ENCODE measurements at places on chromosomes 13 and 19.

GRCh38 chr13:70391678-70392077, 283.4 kb upstream of the KLHL1 start:
- DNase-seq, result no peak

DNA sequence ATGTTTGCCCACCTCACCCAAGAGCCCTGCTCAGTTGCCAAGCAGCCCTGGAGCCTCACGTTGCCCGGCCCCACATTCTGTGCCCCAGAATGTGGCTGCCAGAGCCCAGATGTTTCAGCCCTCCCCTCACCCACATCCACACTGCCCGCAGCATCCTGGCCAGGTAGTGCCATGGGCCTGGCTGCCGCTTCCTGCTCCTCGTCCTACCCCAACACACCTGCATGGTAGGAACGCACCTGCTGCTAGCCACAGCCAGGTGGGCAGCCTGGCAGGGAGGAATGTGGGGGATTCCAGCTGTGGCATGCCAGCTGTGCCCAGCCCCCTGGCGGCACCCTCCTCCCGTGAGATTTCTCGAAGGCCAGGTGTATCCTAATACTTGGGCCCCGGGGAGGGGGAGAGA, 7.5 kb upstream of the NFIX start:
- DNase-seq, result no peak

DNA sequence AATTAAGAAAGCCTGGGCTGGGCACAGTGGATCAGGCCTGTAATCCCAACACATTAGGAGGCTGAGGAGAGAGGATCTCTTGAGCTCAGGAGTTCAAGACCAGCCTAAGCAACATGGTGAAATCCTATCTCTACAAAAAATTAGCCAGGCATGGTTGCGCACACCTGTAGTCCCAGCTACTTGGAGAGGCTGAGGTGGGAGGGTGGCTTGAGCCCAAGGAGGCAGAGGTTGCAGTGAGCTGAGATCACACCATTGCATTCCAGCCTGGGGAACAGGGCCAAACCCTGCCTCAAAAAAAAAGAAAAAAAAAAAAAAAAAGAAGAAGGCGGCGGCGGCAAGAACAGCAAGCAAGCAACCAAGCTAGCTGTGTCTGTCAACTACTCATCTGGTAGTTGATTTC, 26.7 kb downstream of the TSC22D1 start:
- no peak for DNase-seq

DNA sequence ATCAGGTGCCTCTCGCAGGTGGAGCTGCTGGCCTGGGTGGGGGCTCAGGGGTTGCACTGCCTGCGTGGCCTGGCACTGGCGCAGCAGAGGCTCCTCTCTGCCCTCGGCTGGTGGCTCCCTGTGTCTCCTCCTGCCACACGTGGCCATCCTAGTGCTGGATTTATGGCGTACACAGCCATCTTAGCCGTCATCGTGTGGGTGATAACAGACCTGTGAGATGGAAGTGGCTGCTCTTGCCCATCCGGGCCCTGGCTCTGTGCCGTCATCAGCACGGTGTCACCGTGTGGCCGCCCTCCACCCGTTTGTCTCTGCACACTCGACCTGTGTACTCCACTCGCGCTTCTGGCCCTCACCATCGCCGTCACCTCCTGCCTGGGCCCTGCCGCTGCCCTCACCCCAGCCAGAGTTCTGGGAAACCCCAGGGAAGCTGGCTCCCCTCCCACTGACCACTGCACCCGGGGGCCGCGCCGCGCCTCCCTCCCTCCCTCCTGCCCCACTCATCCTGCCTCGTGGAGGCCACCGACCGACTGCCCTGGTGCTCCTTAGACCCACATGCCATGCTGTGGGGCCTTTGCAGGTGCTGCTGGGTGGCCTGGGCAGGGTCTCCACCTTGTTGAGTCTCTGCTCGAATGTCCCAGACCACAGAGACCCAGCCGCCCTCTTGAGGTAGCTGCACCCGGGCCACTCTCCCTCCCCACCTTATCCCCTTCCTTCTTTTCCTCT, 29.5 kb downstream of the TMEM255B start:
- DNase-seq, result no peak

GRCh38 chr13:44058067-44058466, 178.4 kb downstream of the LACC1 start:
- DNase-seq, result no peak

DNA sequence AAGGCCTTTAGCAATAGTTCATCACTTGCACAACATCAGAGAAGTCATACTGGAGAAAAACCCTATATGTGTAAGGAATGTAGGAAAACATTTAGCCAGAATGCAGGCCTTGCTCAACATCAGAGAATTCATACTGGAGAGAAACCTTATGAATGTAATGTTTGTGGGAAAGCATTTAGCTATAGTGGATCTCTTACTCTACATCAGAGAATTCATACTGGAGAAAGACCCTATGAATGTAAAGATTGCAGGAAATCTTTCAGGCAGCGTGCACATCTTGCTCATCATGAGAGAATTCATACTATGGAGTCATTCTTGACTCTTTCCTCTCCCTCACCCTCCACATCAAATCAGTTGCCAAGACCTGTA, 19.8 kb downstream of the ZNF583 start:
- DNase-seq, result no peak

DNA sequence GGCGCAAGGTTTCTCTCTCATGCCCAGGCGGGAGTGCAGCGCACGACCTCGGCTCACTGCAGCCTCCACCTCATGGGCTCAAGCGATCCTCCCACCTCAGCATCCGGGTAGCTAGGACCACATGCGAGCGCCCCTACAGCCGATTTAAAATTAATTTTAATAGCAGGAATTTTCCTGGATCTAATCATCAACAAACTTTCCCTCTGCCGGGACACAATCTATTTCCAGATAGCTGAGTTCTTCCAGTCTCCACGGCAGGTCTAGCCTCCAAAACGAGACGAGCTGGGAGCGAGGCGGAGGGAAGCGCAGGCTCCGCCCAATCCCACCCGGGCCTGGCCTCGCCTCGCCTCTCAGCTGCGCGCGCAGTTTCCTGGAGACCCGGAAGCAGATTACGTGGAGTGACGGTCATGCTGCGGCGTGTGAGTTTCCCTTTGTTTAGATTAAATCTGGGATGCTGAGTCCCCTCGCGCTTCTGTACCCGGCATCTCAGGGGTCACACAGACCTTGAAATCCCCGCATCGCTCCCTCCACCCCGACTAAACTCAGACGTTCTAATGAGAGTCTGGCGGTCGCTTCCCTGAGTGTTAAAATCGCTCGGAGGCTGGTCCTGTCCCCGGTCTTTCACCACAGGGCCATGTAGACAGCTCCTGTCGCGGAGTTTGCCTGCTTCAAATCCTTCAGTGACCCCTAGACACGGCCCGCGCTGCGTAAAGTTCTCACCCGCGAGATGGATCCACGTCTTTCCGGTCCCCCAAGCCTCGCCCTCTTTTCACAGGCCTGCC, at the start of gene ZNF880:
Gene ZNF880, plus strand, starts transcription at position 365 of the 782 bp plus-strand sequence. Its CDS starts 43 bp downstream, at position 408.
- peak; percentile 67 for DNase-seq

GRCh38 chr13:50149932-50150331, 134.7 kb downstream of the KCNRG start:
- no peak for DNase-seq

DNA sequence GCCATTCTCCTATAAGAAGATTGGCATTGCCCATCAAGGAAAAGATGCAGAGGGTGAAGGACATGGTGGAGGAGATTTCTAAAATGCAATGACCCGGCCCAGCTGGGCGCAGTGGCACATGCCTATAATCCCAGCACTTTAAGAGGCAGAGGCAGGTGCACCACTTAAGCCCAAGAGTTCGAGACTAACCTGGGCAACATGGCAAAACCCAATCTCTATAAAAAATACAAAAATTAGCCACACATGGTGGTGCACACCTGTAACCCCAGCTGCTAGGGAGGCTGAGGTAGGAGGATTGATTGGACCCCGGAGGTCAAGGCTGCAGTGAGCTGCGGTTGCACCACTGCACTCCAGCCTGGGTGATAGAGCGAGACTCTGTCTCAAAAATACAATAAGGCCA, 331.8 kb downstream of the FOXO1 start:
- DNase-seq, result no peak

GRCh38 chr19:6364353-6364752, 3.0 kb downstream of the CLPP start:
- no peak for DNase-seq

GRCh38 chr13:36356058-36356457, 9.9 kb upstream of the SPART start:
- DNase-seq, result peak; percentile 33

GRCh38 chr19:38838986-38839761, 7.6 kb upstream of the ECH1 start:
- DNase-seq, result no peak

- no peak for DNase-seq
These were observed 30.5 kb upstream of the KCTD4 start for GRCh38 chr13:45231305-45231704.

- DNase-seq, result peak; percentile 67
These were observed 92.7 kb downstream of the SUCLA2 start for GRCh38 chr13:47908197-47908902.

- DNase-seq, result no peak
These were observed 51.0 kb upstream of the DOCK9 start for GRCh38 chr13:99028890-99029289.

- no peak for DNase-seq
These were observed 1224.9 kb upstream of the SPRY2 start for GRCh38 chr13:81565849-81566248.

DNA sequence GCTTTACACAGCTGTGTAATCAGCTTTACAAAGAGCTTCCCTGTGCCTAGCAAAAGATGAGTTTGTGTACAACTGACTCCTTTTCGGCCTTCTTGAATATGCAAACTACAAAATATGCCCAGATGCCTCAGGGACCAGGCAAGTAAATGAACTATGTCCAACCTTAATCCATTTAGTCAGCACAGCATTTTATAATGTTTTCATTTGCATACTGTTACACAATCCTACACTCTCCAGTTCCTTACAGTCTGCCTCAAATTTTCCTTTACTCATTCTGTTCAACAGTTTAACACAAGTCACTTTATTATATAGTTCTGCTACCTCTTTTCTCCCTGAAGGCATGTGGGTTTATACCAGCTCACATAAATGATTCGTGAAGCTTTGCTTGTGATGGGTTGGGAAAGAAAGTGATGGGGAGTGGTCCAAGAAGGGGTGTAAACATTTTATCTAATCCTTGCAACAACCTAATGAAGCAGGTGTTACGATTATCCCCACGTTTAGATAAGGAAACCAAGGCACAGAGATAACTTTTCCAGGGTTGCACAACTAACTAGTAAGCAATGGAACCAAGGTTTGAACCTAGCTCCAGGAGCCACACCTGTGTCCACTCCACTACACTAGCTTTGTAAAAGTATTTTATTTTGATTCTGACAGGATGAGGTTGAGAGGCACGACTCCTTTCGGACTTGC, 3.3 kb upstream of the USP12 start:
- no peak for DNase-seq

DNA sequence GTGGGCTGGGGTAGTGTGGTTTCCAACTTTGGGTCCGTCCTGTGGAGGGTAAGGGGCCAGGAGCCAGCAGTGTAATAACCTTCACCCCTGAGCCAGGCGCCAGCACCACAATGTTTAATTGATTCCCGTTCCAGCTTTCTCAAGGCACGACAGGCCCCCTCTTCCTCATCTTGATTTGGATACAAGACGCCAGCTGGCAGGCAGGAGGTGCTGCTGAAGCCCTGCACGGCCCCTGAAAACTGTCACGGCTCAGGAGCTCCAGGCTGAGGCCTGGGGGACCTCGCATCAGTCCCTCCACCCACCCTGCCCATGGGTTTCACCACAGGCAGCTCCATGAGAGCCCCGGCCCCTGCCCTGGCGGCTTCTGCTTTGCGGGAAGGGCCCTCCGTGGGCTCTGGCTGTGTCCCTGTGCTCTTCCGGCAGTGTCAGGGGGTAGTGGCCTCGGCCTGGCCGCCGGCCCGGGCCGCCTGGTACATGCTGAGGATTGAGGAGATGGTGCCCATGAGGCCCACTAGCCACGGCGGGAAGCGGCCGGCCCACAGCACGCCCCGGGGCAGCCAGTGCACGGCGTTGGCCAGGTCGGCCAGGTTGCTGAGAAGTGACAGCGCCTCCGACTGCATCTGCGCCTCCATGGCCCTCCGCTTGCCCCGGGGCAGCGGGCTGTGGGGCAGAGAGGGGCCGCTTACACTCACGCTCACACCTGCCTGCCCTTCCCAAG, 11.9 kb downstream of the PEX11G start:
- DNase-seq, result no peak

- DNase-seq, result no peak
These were observed 120.5 kb downstream of the STK24 start for GRCh38 chr13:98456413-98456845.

DNA sequence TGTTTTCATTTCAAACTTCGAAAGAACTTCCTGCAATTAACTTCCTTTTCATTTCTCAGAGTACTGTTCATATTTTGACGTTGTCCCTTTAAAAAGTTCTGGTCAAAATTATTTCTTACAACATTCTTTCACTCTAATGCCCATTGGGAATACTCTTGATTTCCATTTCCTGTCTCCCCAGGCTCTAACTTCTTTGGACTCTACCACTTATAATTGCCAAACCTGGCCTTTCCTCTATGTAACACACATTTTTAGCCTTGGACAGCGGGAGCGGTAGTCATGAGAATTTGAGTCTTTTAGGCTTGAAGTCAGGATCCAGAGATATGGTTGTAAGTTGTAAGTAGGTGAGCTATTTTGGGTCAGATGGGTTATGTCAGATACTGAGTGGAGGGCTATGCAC, 163.5 kb upstream of the SPRY2 start:
- no peak for DNase-seq

- no peak for DNase-seq
These were observed 162.6 kb downstream of the TEX29 start for GRCh38 chr13:111482806-111483620.

GRCh38 chr13:30126903-30127428, 180.4 kb downstream of the KATNAL1 start:
- DNase-seq, result no peak

- DNase-seq, result peak; percentile 42
These were observed 26.9 kb downstream of the SIPA1L3 start for GRCh38 chr19:37933937-37934358.

DNA sequence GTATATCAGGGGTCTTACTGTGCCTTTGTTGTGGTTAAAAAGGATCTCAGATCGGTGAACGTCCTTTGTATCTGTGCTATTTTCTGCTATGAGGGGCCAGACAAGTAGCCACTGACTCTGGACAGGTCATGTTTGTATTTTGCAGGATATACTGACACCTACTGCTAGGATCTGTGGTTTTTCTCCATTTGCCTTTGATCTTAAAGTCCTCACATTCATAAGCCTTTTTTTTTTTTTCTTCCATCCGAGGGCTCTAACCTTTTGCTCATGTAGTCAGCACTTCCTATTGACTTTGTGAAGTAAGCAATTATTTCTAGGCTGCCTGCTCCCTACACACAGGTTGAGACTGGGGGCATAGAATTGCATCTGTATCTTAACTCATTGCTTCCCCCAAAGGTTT, 106.2 kb downstream of the SLITRK5 start:
- DNase-seq, result no peak

DNA sequence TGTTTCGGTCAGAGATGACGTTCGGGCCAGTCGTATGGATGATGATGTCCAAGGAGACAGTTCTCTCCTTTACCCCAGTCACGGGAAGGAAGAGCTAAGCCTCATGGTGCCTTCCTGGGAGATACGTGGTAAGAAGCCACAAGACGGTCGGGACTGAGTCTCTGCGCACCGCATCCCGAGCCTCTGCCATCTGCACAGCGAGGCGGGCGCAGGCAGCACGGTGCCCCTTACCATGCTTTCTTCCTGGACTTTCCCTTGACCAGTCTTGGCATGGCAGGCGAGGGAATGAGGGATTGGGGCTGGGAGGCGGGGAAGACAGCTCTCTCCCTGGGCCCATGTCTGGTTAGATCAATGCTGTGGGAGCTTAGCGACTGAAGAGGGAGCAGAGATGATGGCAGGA, 10.1 kb upstream of the LAIR2 start:
- DNase-seq, result no peak

Data from kidney glomerular epithelial cell (primary cell).